ENCODE measurements at places on chromosomes 5 and 9.

DNA sequence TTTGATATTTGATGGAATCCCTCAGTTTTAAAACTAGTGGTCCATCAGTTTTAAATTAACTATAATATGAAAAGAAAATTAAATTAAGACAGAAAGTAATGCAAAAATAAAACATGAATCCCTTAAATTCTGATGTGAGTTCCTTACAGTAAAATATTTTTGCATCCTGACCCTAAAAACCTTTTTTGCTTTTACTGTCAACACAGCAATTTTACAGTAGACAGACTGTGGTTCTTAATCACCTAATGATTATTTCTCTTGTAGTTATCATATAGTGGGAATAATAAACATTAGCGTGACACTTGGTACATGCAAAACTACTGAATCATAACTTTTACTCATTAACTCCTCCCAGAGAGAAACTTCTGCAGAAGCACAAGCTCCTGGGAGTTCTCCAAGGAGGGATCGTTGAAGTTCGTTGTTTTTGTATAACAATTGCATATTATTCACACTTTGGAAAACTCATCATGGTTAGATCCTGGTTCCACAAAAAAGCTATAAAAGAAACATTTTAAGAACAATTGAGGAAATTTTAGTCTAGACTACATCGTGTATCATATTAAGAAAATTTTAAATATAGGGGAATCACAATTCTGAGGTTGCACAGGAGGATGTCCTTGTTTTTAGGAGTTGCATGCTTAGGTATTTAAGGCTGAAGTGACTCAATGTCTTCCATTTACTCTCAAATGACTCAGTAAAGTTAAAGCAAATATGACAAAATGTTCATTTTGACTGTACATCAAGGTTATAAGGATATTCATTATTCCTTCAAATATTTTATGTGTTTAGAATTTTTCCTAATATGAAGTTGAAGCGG, 88.2 kb upstream of the NIPAL4 start:
- no peak for DNase-seq

DNA sequence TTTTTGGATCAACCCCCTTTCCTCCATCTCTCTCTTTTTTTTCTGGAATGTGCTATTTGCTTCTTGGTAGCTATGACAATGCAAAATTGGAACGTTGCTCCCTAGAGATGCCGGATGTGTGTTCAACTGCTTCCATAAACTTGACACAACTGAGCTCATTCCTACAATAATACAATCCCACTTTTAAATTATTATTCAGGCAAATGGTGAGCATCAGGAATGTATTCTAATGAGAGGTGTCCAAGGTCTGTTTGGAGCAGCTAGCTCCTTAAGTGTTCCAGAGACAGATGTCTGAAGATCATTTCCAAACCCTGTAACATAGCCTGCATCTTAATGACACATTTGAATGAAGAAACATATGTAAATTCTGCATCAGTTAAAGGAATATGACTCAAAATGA, 518.4 kb downstream of the TAF11L14 start:
- no peak for DNase-seq

- DNase-seq = no peak
Measured at GRCh38 chr9:89532944-89533343, 35.0 kb upstream of the SEMA4D start.

GRCh38 chr5:92505925-92506324, 1075.1 kb downstream of the NR2F1-AS1 start:
- no peak for DNase-seq

DNA sequence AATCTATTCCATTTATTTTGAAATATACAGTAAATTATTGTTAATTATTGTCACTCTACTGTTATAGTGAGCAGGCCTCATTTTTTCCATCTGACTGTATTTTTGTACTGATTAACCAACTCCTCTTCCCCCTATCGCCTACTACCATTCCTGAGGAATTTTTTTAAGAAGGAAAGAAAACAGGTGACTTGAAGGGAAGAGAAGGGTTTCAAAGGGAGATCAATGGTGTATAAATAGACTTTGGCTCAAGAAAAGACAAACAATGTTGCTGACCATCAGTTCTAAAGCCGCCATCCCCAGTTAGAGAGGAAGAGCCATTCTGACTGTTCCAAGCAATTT, 69.7 kb downstream of the BAAT start:
- DNase-seq = no peak

DNA sequence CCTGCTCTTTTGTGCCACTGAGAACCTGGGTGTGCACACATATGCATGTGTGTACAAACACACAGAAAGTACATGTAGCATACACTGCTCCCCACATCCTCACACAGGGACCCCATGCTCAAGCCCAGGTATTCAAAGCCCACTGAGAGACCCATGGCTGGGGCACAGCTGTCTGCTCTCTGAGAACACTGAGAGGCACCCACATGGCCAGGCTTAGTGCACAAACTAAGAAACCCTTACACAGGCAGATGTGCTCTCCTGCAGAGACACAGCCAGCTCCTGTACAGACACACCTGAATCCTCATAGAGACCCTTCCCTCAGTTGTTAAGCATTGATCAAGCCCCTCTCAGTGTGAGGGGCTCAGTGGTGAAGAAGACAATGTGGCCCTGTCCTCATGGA, 92.5 kb downstream of the CACNA1B start:
- no peak for DNase-seq

- DNase-seq = no peak
Measured at GRCh38 chr5:173234129-173234790, 746 bp downstream of the NKX2-5 start.

GRCh38 chr5:22372376-22372775, 480.8 kb downstream of the CDH12 start:
- no peak for DNase-seq

- DNase-seq = no peak
Measured at GRCh38 chr9:114216081-114216480, 60.7 kb downstream of the COL27A1 start.

- DNase-seq = no peak
Measured at GRCh38 chr9:24479361-24480059, 66.2 kb downstream of the IZUMO3 start.

GRCh38 chr5:137624786-137625349, 111.0 kb downstream of the KLHL3 start:
- DNase-seq = no peak

DNA sequence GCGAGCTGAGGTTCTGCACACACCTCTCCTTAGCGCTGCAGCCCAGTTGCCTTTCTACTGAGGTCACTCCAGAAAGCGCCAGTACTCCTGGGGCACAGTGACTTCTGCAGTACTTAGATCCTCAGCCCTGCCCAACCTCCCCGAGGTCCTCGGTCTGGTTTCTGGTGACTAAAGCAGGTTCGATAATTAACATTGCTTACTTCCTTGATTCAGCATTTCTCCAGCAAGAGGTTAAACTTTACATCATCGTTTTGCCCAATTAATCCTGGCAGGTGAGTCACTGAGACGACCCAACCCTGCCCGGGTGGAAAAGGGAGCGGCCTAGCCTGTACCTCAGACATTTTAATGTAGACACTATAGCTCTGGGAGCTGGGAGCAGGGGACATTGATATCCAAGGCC, 77.6 kb downstream of the PLAC8L1 start:
- no peak for DNase-seq

DNA sequence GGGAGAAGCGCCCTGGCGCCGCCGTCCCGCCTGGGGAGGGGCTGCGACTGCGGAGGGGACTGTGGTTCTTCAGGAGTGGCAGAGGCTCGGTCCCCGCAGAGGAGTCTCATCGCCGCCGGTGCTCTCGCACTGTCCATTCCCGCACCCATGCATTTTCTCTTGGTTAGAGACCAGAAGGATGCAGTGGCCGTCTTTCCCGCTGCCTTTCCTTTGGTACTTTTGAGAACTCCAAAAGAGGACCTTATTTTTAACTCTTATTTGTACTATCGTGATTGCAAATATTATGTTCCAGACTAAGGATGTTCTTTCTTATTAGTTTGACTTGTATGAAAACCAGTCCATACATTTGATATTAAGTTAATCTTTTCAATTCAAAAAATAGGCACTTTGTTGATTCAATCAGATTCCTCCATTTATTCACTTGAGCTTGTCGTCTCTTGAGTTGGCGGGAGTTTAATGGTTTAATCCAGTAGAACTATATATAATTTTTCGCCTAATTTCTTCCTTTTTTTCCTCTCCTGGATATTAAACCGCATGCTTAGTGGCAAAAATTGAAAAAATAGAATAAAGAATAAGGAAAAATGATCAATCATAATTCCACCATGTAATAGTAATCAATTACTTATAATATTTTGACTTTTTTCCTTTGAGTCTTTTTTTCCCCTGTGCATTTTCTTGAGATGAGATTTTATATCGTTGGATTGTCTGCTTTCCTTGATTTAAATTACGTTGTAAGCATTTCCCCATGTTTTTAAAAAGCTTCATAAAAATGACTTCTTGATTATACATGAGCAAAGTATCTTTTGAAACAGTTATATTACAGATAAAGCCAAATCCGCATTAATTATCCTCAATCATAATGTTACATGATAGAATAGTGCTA, 861 bp downstream of the ZFYVE16 start:
- no peak for DNase-seq

- no peak for DNase-seq
Measured at GRCh38 chr5:59786334-59786805, 107.2 kb downstream of the PDE4D start.

GRCh38 chr5:79704553-79704952, 14.9 kb downstream of the CMYA5 start:
- no peak for DNase-seq

DNA sequence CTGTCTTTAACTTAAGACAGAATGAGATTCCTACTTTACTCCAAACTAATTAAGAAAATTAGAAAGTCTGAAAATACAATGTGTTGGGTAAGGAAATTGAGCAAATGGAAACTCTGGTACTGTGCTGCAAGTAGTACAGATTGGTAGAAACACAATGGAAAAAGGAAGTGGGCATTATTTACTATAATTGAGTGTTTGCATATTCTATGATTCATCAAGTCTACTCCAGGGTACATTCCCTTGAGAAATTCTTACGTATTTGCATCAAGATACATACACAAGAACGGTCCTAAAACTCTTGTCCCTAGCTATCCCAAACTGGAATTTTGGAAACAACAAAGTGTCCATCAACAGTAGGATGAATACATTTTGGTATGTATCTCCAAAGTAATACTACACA, 123.5 kb upstream of the TARS1 start:
- no peak for DNase-seq

GRCh38 chr5:343461-344401, 22.2 kb downstream of the AHRR start:
- no peak for DNase-seq

- peak; percentile 8 for DNase-seq
Measured at GRCh38 chr9:80605129-80605528, 1033.4 kb downstream of the TLE4 start.

DNA sequence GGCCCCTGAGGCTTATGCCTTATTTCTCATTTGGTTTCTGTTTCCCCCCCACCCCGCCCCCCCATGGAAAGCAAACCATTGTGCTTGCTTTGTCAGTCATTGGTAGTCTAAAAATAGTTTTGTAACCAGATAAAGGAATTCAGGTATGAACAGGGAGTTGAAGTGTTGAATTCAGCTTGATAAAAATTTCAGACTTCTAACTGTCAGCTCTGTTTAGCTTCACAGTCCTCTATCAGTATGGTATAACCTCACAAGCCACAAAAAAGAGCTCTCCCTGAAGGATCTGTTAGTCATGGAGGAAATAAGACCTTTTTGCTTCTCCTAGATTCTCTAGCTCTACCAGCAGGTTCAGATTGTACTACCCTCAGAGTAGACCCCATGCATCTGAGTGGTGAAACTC, 378.1 kb downstream of the TMEM38B start:
- DNase-seq = no peak

DNA sequence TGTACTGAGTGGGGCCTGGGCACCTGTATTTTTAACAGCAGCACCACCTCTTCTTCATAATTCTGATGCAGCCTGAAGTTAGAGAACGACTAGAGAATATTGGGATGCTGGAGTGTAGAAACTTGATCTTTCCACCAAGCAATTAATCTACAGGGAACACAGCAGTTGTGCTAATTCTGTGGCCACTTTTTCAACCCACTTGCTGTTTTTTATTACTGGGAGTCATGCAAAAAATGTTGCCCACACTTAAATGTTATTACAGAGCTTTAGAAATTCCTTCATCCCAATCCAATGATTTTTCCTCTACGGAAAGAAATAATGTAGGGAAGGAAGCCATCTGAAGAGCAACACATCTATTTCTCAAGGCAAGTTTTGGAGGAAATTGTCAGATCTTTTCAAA, 190.9 kb upstream of the TUT7 start:
- DNase-seq = no peak

GRCh38 chr5:180334176-180334575, 19.0 kb downstream of the GFPT2 start:
- no peak for DNase-seq

DNA sequence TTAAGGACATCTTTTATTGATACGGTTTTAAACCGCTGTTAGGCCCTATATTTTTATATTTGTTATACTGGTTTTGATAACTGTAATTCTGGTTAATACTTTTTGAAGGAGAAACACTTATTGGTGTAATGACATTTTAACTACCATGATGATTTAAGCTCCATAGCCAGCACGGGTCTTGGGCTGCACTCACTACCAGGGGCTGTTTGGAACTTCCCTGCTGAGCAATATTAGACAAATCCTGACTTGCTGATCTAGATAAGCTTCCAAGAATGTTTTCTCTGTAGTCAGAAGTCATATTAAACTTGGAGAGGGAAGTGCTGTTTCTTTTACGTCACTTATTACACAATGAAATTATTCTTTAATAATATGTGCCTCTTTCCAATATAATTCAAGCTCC, 540.0 kb upstream of the GRAMD2B start:
- no peak for DNase-seq

DNA sequence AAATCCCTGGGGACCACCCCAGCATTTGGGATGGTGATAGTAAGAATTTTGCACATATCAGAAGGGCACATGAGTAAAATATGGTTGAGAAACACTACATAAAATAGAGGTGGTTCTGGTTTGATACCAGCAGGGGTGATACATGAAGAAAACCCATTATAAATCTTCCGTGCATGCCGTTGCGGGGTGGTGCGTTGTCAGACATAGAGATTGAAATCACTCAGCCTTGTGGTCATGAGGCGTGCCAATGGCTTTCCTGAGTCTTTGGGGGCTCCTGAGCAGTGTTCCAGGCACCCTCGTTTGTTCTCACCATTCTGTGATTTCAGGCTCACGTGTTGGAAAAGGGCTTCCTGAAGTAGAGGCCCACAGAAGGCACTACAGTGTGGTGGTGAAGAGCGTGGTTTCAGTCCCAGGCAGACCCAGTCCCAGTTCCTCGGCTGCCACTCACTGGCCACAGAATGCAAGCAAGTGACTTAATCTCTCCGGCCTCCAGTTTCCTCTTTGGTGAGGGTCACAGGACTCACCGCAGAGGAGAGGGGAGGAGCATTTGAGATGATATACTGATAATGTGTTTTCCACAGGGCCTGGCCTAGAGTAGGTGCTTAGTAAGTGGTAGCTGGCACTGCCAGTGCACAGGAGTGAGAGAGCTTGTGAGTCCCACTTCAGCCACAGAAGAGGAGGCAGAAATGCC, 20.5 kb upstream of the GLRX start:
- DNase-seq = no peak
